ENCODE measurements at places on chromosomes 5 and 9.

DNA sequence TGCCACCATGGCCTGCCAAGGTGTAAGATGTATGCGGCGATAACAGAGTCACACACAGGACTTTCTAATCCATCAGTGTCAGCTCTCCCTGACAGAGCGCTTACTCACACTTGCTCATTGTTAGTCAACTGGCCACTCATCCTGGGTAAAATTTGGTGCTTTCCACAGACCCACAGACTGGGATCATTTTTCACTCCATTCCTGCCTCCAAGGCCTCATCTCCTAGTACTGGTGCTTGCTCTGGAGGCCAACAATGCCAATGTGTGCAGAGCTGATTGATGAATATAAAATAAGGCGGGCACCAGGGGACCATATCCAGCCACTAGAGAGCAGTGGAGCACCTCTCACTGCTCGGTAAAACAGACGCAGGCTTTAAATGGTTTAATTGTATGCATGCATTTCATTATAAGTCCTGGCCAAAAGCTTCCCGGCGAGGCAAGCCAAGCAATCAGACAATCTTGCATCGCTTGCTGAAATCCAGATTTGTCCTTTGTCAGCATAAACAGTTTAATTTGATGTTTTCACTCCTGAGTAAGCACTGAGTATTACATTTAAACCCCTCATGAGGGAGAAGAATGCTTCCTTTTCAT, 22.3 kb downstream of the PSMB7 start:
- DNase-seq: peak; percentile 85

DNA sequence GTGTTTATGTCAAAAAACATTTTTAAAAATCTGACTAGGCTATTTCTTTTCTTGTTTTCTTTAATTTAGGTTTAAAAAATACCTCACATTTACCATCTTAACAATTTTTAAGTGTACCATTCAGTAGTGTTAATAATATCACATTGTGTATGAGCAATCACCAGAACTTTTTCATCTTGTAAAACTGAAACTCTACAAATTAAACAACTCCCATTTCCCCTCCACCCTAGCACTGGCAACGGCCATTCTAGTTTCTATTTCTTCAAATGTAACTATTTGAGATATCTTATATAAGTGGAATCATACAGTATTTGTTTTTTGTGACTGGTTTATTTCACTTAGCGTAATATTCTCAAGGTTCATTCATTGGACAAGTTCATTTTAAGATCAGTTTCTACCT, 27.7 kb downstream of the PLCXD3 start:
- no peak for DNase-seq

GRCh38 chr5:175377816-175378215, 66.2 kb downstream of the DRD1 start:
- DNase-seq: no peak

DNA sequence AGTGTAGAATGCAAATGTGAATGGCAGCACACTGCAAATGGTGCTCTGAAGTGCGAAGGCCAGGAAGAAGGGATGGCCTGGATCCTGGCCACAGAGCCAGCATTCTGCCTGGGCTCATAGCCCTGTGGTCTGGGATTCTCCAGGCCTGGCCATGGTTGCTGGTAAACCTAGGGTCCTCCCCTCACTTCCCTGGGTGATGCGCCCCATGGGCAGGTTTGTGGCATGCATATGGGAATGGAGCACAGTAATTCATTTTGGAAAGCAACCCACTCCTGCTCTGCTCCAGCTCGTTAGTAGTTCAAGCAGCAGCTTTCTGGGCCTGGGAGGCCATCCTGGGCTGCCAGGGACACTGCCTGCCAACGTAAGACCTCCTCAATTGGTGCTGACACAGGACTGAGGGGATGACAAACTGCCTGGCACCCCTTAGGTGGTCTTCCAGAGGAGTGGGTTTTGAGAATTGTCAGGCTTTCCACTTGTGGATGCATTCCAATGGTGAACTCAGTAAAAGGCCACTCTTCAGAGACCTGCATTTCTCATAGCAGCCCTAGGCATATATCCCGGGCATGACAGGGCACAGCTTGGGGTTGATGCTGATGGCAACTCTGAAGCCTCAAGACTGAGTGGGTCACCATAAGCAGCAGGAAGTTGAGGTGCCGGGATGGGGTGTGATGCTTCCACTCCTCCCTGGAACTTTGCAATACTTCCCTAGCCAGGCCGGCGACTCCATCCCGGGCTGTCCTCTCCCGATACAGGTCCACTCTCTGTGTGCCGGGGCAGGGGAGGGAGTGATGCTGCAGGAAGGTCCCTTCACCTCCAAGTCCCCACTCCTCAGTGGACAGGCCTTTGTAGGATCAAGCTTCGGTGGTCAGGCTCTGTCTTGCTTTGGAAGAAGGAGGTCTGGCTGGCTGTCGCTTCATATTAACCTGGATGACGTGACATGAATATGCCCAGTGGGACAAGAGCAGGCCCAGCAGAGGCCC, 1.2 kb upstream of the SLC25A48 start:
- no peak for DNase-seq

GRCh38 chr5:160271396-160271795, 41.0 kb downstream of the CCNJL start:
- DNase-seq: no peak

- DNase-seq: no peak
These were observed 35.6 kb downstream of the NNT start for GRCh38 chr5:43638546-43638945.

DNA sequence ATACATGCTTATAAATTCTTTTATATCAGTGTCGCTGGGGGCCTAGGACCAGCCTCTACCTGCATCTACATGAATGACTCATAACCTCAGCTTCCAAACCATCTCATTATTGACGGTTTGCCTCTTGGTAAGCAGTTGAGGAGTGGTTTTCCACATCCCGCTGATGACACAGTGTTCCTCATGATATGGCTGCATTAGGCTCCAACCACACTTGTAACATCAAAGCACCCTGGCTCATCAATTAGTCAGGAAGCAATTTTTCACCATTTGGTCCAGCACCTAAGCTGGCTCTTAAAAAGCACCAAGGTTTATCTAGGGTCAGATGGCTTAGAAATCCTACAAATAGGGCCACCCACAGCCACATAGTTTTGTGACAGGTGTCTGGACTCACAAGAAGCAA, 402.4 kb downstream of the ARHGEF28 start:
- DNase-seq: no peak

DNA sequence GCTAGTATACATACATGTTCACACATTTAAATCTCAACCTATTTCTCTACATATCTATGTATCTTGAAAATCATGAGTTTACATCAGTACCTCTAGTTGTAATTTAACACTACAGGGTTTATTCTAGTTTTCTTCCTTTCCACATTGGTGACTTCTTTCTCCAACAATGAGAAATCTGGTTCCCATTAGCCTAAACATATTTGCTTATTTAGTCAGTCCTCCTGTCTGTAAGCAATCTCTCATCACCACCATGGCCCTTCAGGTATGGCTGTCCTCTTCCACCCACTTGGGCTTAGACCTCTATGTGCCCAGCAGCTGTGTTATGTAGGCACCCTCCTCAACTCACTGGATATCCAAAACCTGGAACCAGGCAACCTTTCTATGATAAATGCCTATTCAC, 8.0 kb upstream of the SPATA31D1 start:
- DNase-seq: peak; percentile 33

- DNase-seq: no peak
These were observed 13.5 kb downstream of the TBC1D9B start for GRCh38 chr5:179893958-179894895.

DNA sequence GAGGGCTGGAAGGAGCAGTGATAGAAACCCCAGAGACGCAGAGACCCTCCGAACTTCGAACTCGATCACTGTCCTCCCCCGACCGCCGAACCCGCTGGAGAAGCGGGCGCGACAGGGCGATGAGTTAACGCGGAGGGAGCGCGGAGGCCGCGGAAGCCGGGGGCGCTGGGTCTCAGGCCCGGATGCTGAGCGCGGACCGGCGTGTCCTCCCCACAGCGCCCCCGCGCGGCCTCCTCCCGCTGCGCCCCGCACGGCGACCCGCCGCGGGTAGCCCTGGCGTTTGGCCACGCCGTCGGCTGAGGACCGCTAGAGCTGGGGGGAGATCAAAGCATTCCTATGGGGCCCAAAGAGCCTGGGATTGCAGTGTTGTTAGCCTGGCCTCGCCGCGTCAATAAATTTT, 7.7 kb upstream of the DMRT2 start:
- DNase-seq: no peak

- DNase-seq: no peak
These were observed 16.5 kb upstream of the SPARC start for GRCh38 chr5:151703227-151703626.

All from AG08395 (cell line).